ENCODE measurements at places on chromosomes 6 and 20.

- DNase-seq, result no peak
Measured at GRCh38 chr6:5521322-5521721, 260.0 kb downstream of the FARS2 start.

- peak; percentile 23 for DNase-seq
Measured at GRCh38 chr6:4253604-4254231, 118.3 kb upstream of the ECI2 start.

GRCh38 chr20:62400021-62400420, 7.1 kb downstream of the CABLES2 start:
- DNase-seq, result no peak

DNA sequence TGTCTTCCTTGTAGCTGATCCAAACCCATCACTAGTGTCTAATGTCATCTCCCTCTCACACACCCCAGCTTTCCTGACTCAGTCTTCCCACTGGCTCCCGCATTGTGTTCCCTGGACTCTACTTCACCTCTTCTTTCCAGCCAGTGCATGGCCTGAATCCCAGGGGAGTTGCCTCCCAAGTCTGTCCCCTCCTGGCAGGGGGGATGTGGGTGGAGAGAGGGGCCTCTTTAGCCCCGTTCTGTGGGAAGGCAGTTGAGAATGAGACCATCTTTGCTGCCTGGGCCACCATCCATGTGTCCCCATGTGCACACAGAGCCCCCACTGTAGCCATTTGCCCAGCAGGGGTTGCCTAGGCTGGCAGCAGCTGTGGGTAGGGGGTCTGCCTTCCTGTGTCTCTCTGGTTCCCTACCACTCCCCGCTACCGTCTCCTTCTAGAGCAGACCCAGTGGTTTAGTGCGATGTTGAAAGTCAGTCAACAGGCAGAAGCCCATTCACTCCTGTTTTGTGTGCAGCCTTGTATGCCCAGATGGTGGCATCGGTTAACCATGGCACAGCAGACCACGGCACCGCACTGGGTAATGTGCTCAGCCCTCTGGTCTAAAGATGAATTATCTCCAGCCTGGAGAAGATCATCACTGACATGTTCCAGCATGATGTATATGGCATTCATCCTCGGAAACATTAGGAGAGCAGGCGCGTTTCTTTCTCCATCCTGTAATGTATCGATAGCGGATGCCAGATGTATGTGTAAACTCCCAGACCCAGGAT, 178.8 kb upstream of the SNX9 start:
- DNase-seq, result no peak

GRCh38 chr20:57457243-57458095, 66.3 kb downstream of the RBM38 start:
- peak; percentile 42 for DNase-seq

DNA sequence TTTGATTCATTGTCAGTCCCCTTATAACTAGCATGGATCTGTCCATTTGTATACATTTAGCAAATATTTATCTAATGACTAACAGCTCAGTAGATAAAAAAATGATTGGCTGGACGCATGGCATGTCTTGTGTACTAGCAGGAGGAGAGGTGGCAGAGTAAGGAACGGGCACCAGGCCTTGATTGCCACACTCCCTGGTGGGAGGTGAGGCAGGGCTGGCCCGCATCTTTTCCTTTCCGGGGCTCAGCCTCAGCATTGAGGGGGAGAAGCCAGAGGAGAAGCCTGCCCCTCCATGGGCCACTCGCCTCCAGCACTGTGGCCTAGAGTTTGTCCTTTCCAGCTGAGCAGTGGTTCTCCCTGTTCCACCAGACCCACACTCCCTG, 84.9 kb upstream of the TMEM181 start:
- no peak for DNase-seq

DNA sequence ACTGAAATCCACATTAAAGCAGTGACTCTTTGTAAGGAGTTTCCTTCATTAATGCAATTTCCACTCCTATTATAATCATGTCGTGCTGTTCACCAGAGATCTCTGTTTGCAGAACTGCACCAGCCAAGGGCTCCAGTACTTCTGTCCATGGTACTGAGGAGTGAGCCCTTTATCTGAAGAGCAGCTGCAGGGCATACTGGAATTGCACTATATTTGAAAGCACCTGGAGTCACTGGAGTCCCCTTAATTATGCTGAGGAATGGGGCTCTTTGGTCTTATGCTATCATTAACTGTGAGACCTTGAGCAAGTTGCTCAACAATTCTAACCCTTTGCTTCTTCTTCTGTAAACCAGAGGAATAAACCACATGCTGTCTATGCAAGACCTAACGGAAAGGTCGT, 61.7 kb upstream of the NUP153 start:
- DNase-seq, result no peak

GRCh38 chr20:61744691-61745396, 320.8 kb downstream of the TAF4 start:
- no peak for DNase-seq

DNA sequence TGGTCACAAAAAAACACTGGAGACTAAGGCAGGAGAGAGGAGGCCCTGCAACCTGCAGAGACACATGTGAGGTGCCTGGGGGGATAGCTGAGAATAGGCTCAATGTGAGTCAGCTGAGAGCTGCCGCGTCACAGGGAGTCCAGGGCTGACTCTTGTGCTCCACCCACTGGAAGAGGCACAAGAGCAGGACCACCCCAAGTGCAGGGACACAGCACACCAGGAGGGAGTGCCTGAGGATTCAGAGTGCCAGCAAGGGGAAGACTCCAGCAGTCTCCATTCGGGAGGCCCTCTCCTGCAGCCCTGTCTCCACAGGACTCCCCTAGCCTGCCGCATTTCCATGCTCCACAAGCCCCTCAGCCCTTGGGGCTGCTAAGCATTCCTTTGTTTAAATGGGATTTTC, 105.5 kb downstream of the HUS1B start:
- DNase-seq, result no peak

- DNase-seq, result peak; percentile 92
Measured at GRCh38 chr6:37674161-37674560, 23.5 kb downstream of the MDGA1 start.

DNA sequence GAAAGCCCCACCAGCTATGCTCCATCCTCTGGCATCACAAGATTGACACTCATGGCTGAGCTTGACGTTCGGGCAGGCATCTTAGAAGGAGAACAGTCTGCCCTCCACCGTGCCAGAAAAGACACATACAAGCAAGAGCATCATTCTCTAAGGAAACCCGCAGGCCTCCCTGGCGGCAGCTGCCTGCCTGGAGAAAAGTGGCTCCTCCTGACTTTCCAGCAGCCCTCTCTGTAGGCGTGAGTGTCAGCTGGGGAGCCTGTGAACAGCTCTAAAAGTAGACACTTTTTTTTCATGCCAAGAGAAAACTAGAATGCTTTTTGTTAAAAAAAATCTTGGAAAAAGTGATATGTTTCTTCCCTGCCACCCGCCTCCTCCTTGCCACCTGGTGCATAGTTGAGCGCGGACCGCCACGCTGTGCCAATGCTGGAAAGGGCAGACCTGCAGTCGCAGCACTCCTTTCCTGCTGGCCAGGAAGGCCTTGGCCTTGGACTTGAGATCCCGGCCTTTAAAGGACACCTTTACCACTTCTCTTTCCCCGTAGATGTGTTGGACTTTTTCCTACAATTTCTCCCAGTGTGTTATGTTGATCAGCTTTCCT, 29.7 kb upstream of the INSM1 start:
- DNase-seq, result no peak

GRCh38 chr6:79909517-79909916, 37.8 kb downstream of the ELOVL4 start:
- DNase-seq, result no peak

DNA sequence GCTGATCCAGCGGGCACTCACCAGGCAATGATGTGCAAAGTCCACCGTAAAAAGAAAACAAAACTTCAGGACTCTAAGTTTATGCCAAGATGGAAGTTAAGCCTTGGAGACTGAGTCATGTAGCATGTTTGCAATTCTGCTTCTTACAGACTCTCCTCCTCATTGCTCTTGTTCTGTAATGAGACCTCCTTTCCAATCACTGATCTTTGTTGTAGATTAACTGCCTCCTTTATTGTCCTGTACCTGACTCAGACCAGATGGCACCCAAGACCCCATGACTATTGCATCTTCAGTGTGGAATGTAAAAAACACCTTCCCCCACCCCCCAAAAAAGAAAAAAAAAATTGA, 11.2 kb downstream of the NEU1 start:
- no peak for DNase-seq

DNA sequence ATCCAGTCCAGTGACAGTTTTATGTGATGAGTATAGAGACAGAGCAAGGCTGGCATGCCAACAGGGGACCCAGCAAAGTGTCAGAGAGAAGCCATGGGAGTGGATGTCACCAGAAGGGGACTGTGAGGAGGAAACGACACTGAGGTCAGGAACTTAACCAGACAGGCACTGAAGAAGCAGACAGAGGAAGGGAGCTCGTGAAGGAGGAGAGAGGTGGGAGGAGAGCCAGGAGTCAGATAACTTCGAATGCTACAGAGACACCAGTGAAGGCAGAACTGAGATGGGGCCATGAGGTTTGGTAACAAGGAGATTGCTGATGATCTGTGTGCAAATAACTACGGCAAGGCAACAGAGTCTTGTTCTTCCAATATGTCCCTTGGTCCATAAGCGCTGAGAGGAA, 211.1 kb upstream of the FOXA2 start:
- DNase-seq, result no peak

DNA sequence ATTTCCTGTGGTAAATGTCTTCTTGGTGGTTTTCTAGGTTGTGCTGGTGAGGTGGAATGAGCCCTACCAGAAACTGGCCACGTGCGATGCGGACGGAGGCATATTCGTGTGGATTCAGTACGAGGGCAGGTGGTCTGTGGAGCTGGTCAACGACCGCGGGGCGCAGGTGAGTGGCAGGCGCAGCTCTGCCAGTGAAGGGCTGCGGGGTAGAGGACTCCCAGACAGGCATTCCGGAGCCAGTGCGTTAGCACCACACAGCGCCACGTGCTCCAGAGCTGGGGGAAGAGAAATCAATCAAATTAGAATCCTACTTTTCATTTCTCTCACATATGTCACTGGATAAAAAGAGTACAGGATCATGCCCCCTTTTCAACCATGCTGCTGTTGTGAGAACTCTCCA, 100.8 kb downstream of the TULP4 start:
- no peak for DNase-seq

GRCh38 chr6:142947714-142948480, 2.9 kb upstream of the HIVEP2 start:
- DNase-seq, result peak; percentile 75

GRCh38 chr6:19873031-19873430, 35.9 kb downstream of the ID4 start:
- DNase-seq, result no peak

GRCh38 chr6:46051962-46052361, 36.3 kb upstream of the CLIC5 start:
- no peak for DNase-seq

DNA sequence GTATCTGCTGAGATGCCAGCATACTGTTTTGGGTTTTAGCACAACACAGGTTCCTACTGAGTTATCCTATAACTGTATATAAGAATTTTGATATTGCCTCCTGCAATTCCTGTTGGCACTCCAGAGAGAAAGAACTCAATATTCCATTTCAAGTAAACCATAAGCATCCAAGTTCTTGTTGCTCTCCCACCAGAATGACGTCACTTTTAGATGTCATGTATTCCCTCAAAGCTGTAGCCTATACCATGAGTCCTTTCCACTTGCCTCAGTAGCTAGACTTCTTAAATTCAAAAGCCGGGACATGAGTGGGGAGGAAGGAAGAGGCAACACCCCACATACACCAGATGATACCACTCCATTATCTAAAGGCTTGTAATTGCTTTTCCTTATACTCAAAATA, 171.5 kb downstream of the ALDH8A1 start:
- DNase-seq, result no peak

GRCh38 chr6:111533087-111533784, 50.2 kb upstream of the REV3L start:
- DNase-seq, result no peak

GRCh38 chr6:166006900-166007301, 160.8 kb downstream of the TBXT start:
- DNase-seq, result no peak

GRCh38 chr6:138162111-138162954, 594 bp downstream of the ARFGEF3 start:
- peak; percentile 58 for DNase-seq

- no peak for DNase-seq
Measured at GRCh38 chr6:79798841-79799240, 148.5 kb downstream of the ELOVL4 start.

DNA sequence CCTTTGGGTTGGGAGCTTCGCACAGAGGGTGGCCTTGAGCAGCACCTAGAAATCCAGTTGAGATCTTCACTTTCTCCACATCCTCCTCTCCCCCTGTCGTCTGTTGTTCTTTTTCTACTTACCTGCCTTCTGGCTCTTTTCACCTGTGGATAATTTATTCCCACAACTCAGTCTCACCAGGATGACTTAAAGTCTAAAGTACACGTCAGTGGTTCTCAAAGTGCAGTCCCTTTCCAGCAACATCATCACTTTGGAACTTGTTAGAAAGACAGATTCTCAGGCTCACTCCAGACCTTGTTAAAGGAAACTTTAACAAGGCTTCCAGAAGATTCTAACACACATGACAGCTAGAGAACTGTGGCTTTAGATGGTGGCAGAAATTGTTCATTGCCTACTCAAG, 27.7 kb upstream of the BCAS1 start:
- no peak for DNase-seq
